ENCODE measurements at places on chromosomes 1 and 21.

GRCh38 chr1:25815208-25816111, 4.3 kb upstream of the MTFR1L start:
- no peak for DNase-seq

GRCh38 chr1:41560496-41560895, 76.0 kb upstream of the EDN2 start:
- DNase-seq, result no peak

- no peak for DNase-seq
Measured at GRCh38 chr1:175390081-175390481, 197.5 kb upstream of the KIAA0040 start.

- no peak for DNase-seq
Measured at GRCh38 chr21:38995071-38995669, 188.1 kb downstream of the PSMG1 start.

GRCh38 chr1:178521241-178521640, 8.3 kb downstream of the TEX35 start:
- no peak for DNase-seq

DNA sequence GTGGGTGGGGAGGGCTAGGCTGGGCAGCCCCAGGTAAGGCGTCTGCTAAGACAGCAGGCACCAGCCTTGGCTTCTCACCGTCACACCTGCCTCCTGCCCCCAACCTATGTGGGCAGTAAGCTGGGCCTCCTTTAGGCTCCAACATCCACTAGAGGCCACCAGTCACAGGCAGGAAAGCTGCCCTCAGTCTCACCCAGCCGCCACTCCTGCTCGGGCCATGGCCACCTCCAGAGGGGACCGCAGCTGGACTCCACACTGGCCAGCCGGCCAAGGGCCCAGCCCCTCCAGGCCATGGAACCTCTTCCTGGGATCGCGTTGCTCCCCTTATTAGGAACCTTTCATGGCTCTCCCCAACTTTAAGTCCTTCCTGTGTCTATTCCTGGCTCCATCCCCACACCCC, 74.5 kb downstream of the MRPL37 start:
- no peak for DNase-seq

GRCh38 chr1:89755591-89755990, 65.2 kb upstream of the LRRC8D start:
- no peak for DNase-seq

DNA sequence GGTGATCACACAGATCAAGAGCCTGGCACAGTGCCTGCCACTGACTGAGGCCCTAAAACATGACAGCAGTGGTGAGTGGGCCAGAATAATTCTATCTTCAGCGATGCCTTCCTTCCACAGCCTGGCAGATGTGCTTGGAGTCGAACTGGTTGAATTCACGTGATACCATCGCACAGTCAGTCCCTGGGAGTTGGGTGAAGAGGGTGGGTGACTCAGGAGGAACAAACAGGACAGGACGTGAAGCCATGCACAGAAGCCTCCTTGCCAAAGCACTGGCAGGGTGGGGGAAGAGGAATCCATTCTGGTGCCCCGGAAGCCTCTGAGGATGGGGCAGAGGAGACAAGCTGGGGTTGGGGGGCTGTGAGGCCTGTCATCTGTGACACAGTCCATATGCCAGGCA, 80.3 kb upstream of the WNT4 start:
- no peak for DNase-seq

DNA sequence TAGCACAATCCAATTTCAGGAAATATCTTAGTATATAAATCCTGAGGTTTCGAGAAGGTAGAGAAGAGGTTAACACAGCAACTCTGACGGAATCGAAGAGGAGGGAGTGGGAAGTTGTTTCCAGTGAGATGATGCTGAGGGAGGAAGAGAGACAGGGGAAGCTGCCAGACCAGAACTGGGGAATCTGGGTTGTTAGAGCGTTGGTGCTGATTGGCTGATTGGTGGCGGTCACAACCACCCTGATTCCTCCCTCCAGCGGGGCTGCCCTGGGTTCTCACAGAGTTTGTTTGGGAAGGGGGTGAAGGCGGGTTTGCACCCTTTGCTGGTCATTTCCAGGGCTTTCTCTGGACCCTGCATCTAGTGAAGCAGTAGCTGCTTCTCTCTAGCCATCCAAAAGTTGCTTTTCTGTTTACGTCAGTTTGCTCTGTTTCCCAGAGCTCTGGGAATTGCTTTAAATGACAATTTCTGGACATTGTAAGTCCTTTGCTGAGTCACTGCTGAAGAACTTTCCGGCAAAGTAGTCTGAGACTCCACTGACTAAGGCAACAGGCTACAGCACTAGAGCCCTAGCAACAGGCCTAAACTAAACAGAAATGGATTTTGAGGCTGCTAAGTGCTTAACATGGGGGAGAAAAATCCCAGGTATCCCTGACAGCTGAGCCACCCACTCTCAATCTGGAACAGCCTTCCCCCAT, 90.1 kb downstream of the TENT5C start:
- peak; percentile 39 for DNase-seq

- DNase-seq, result no peak
Measured at GRCh38 chr1:70284366-70284765, 63.2 kb downstream of the SRSF11 start.

GRCh38 chr1:210024996-210025395, 87.0 kb downstream of the SYT14 start:
- no peak for DNase-seq

DNA sequence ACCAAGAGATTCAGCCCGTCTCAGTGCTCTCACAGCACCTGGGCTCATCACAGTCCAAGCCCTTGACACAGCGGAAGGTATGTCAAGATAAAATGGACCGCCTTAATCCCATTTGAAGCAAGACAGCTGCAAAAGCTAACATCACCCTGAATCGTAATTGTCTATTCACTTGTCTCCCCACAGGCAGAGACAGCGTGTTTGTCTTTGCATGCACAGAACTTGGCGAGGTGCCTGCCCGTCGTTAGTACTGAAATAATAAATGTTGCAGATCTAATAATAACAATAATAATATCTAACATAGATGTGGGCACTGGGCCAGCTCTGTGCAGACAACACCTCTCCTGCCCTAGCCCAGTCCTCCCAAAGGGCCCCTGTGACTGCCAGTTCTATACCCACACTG, 271.7 kb downstream of the NPHP4 start:
- no peak for DNase-seq

- DNase-seq, result no peak
Measured at GRCh38 chr1:31535561-31535960, 40.8 kb upstream of the TINAGL1 start.

DNA sequence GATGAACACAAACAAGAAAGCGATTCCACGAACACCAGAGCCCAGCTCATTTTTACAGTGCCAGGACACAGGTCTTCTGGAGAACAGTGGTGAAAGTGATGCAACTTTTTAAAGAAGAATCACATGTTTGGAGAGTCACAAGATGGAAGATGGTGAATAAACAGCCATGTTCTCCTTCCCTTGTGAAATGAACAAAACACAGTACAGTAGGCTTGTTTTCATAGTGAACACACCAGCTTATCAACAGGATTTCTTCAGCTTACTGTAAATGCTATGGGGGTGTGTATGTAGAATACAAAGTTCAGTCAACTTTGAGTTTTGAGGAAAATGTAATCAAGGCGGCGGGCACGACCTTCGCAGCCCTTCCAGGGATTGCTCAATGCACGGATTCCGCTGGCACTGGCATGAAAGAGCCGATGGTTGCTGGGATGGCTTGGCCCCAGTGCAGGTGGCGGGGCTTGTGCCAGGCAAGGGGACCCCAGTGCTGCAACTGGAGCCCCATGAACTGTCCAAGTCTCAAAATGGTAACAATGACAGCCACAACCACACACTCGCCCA, 9.7 kb downstream of the TMPRSS3 start:
- DNase-seq, result no peak

- no peak for DNase-seq
Measured at GRCh38 chr1:66298464-66298863, 235.5 kb upstream of the SGIP1 start.

DNA sequence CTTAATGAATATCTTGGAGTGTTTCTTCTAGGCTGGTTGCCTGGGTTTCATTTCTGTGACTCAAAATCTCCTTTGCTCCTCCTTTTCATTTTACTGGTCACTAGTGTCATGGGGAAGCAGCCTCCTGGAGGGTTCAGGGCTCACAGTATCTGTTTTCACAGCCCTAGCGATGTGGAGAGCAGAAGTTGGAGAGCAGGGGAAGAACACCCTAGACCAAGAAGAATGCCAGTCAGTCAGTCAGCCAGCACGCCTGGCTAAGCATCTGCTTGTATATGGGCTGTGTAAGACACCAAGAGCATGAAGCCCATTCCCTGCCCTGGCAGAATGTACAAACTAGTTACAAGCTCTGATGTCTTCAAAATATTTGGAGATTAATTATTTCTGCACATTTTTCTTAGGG, 7.9 kb downstream of the RXRG start:
- DNase-seq, result no peak

DNA sequence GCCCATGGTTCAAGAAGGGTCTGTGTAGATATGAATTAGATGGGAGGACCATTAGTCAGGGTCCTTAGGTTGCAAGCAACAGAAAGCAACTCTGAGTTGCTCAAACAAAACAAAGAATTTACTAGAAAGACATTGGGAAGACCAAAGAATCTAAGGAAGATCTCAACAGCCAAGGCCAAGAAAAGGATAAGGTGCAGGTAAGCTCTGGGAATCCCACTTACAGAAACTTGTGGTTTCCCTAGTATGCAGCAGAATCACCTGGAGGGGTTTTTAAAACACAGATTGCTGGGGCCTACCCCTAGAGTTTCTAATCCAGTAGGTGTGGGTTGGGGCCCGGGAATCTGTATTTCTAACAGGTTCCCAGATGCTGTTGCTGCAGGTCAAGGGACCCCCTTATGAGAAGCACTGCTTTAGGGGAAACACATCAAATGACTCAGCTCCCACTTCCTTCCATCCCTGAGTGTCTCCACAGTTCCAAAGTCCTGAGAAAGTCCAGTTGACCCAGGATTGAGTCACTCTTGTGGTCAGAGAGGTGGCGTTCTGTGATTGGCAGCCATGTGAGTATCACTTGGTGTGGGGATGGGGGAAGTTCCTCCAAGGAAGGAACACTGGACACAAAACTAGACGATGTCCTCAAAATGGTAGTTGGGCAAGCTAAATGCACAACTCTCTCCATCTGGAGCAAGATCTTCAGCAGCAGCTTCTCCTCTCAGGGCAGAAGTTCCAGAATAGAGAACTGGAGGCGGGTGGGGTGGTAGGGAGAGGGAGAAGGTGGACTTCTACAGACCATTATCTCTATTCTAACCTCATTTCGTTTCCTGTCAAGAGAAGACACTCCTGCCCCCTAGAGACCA, 24.2 kb upstream of the EYA3 start:
- DNase-seq, result no peak

DNA sequence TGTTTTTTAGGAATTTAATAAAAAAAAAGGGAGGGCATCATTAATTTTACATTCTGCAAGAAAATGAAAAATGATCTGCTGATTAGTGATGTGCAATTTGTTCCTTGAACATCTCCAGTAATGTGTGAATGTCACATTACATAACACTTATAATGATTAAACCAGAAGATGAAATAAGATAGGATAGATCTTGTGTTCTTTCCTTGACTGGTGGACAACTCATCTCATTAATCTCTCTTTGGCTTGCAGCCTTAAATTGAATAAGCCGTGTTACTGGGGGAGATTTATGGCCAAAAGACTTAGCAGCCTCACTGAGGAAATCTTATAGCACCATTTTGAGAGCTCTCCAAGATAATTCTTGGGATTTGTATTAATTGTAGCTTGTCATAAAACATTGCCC, 217.2 kb downstream of the ST6GALNAC3 start:
- no peak for DNase-seq

DNA sequence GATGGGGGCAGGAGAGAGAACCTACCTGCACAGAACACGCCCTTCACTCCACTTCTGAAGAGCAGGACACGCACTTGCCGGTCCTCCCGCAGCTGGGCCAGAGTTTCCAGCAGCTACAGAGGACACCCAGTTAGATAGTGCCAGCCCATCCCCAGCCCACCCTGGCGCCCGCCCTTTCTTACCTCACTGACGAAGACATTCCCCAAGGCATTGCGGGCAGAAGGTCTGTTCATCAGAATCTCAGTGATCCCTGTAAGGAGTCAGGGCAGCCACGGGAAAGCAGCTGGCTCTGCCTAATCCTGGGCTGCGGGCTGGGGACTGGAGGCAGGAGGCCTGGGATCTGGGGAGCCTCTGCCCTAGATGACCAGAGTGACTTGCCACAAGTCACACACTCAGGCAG, 10.0 kb downstream of the ECHDC2 start:
- no peak for DNase-seq

GRCh38 chr1:207314816-207315215, 6.7 kb upstream of the CD55 start:
- no peak for DNase-seq

GRCh38 chr1:94300731-94301130, 63.3 kb upstream of the ARHGAP29 start:
- no peak for DNase-seq

GRCh38 chr1:6299557-6300165, 38.8 kb upstream of the GPR153 start:
- DNase-seq, result no peak

DNA sequence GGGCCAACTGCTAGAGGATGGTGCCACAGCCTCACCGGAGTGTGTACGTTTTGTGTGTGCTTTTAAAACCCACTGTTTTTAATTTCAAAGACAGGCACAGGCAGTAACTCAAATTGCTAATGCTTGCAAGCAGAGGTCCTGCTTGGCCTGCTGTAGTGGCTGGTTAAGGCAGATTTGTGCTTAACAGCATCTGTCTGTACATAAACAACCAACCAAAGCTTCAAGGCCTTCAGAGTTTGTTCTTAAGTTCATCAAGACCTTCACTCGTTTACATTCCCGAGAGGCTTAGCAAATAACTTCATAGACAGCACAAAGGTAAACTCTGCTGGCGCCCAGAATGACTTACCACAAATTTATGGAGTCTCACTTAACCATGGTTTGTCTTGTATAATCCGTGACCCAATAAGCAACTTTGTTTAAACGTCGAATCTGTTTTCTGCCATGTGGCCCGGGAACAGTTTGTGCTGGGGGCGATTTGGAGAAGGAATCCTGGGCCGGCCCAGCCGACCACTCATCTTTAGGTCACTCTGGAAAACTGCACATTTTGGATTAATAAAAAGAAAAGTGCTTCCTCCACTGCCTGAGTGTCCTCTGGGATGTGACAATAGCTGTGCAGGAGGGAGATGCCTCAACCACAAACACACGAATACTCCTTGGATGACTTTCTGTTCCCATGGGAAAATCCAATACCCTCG, 58.1 kb downstream of the CAPZB start:
- DNase-seq, result no peak

DNA sequence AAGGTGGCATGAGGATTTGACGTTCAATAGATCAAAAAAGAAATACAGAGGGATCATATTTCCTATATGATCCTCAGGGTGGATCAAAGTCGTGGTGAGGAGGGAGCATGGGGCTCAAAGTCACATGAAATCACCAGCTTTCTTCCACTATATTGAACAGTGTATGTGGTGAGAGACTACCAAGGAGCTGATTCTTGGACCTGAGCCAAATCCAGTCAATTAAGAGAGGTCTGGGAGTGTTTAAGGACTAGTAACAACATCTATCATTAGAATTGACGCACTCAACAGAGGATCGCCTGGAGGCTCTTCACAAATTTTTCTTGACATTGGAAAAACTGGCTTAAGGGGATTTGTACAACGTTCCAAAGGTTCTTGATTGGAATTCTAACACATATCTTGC, 267.7 kb upstream of the PROX1 start:
- DNase-seq, result no peak

GRCh38 chr1:36148821-36149236, 457 bp downstream of the TRAPPC3 start:
- no peak for DNase-seq

- DNase-seq, result no peak
Measured at GRCh38 chr1:147781056-147781471, 20.7 kb upstream of the GJA5 start.

All from fibroblast of skin of left biceps (primary cell).